CD4-positive, alpha-beta T cell treated with Interleukin-10 for 1 hour (primary cell): ENCODE measurements at places on chromosomes 1 and 21.

DNA sequence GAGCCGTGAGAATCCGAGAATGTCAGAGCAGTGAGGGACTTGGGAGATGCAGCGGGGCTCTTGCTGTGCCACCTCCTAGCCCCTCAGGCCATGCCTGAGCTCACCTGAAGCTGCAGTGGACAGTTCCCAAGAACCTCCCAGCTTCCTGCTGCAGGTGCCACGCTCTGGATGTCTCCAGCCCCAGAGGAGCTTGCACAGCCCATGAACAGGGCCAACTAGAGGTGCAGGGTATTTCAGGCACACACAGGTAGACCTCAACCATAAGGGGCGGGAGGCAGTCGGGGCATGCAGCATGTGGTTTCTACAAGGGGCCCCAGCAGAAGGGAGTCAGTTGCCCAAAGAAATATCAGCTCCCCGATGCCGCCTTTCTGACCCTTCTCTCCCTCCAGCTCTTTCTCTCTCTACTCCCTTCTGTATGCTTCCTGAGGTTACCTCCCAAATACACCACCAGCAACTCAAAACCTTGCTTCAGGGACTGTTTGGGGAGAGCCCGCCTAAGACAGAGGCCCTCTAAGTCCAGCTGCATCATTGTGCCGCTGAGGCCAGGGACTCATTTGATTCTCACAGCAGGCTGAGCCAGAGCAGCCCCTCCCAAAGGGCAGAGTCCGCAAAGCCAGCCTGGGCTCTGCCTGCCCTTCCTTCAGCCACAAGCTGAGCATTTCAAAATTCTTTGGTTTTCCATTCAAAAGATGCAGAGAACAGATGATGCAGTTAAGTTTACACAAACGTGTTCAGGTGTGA is 209.8 kb downstream of the MATN1 start:
- DNase-seq, result no peak

- DNase-seq, result no peak
Measured at GRCh38 chr1:57603696-57604095, 179.8 kb upstream of the DAB1 start.

DNA sequence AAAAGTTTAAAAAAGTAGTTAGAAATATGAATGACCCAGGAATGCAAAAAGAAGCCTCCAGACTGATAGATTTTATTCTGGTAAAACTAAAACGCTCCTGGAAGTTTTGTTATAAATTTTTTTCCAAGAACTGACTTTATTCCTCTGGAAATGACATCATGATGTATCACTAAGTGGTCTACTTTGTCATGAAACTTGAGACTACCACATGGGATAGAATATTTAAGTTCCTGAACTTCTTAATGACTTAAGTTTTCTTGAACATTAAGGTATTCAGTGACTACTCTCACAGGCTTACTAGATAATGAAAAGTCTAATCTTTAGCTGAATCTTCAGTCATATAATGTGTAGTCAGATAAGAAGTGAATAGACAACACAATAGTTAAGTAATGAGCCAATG is 842.2 kb downstream of the USP25 start:
- DNase-seq, result no peak

DNA sequence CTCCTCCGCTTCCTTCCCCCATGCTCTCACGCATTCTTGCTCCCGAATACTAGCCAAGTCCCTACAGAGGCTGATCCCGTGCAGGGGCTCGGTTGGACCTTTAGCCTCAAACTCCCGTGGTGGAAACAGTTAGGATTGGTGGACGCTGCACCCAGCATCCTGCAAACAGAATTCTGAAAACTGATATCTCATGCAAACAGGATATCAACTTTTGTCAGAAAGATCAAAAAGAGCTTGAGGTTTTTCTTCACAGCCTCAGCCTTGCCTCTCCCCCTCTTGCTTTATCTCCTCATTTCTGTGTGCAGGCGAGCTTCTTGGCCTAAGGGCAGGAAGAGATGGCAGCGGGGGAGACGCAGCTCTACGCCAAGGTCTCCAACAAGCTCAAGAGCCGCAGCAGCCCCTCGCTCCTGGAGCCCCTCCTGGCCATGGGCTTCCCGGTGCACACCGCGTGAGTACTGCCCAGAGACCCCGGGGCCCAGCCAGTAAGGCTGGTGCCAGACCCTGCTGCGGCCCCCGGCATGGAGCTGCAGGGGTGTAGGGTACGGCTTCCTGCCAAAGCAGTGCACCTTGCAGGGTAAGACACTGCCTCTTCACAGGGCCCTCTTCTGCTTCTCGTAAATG is at the start of gene UBASH3A:
Gene UBASH3A, plus strand, starts transcription at position 292 of the 621 bp plus-strand sequence. Its CDS starts 44 bp downstream, at position 336.
- DNase-seq, result peak; percentile 66

- no peak for DNase-seq
Measured at GRCh38 chr1:208173749-208174148, 70.4 kb downstream of the PLXNA2 start.

DNA sequence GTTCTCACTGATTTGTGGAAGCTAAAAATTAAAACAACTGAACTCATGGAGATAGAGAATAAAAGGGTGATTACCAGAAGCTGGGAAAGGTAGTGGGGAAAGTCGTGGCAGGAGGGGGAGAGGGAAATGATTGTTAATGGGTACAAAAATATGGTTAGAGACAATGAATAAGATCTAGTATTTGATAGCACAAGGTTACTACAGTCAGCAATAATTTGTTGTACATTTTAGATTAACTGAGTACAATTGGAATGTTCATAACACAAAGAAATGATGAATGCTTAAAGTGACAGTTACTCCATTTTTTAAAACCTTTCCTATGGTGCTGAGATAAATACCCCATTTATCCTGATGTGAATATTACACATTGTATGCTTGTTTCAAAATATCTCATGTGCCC is 102.3 kb downstream of the DTL start:
- DNase-seq, result no peak

DNA sequence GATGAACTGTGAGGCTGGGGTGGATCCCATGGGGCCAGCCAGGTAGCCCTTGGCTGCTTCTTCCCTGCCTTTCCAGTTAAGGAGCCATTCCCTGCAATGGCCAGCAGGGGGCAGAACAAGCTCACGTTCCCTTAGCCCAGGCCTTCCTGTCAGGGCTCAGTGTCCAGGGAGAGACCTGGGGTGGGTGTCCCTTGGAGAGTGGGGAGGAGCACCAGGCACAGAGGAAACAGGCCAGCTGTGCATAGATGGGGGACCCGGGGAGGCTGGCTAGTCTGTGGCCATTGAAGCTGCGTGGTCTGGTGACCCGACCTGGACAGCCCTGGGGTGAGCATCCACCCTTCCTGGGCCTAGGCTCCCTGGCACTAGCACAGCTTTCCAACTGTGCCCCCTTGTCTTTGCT is 13.2 kb upstream of the EPS8L3 start:
- peak; percentile 84 for DNase-seq

GRCh38 chr1:111570781-111571181 is 48.8 kb upstream of the RAP1A start:
- DNase-seq, result peak; percentile 59

GRCh38 chr1:40363721-40364120 is 9.8 kb upstream of the SMAP2 start:
- no peak for DNase-seq

DNA sequence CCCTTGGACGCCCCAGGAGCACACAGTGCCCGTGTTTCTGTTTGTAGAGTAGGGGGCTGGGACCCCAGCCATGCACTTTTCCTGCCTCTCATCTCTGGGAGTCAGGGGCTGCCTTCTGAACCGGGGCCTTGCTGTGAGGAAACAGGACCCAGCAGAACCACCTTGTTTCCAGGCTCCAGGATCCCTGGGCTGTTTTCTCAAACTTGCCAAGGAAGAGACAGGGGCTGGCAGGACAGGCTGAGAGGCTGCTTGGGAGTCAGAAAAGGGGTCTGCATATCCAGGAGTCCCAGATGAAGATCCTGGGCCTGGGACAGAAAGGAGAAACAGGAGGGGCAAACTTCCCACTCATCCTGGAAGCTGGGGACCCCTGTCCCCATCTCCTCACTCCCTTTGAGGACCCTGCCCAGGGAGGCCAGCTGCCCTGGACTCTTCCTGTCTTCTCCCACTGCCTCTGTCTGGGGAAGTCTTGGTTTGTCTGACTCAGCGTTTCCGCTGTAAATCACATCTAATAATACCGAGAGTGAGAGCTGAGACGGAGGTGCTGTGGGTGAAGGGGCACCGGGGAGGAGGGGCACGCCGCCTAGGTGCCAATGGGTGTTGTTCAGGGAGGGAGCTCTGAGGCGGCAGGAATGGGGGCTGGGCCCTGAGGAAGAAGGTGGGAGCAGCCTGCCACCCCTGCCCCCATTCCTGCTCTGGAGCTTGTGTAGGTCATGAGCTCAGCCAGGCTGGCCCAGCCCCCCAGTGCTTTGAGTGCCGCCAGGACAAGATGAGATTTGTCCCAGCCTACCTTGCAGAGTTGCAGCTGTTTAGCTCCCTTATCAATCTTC is 16.7 kb downstream of the POU3F1 start:
- peak; percentile 56 for DNase-seq

- no peak for DNase-seq
Measured at GRCh38 chr21:18163956-18164355, 80.7 kb upstream of the CHODL start.

DNA sequence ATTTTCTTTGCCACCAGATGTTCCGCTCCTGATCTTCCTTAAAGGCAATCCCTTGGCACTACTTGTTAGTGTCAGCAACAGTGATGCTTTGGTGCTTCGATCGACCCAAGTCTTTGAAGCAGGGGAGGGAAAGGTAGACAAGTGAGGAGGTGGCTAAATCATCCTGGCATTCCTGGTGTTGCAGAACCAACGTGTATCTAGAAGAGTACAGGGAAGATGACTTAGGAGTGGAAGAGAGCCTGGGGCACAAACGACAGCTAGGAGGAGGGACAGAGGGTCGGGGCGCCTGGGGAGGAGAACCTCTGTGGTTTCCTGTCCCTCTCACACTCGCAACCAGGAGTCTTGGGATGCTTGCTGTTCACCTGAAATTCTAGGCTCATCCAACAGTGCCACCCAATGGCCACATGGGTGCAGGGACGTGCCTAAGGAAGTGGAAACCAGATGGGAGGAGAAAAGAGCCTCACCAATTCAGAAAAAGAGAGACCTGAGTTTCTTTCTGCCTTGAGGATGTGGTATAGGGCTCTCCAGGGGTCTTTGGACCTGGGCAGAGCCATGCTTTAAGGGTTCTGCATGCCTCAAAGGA is 9.5 kb upstream of the KCNA2 start:
- peak; percentile 65 for DNase-seq

DNA sequence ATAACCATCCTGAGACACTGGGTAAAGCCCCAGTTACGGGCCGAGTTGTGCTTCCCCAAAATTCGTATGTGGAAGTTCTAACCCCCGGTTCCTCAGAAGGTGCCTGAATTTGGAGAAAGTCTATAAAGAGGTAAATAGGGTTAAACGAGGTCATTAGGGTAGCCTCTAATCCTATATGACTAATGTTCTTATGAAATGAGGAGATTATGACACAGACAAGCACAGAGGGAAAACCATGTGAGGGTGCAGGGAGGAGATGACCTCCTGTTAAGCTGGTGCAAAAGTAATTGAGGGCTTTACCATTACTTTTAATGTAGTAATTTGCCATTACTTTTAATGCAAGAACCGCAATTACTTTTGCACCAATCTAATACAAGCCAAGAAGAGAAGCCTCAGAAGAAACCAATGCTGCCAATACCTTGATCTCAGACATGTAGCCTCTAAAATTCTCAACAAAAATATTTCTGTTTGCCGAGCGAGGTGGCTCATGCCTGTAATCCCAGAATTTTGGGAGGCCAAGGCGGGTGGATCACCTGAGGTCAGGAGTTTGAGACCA is 260.8 kb downstream of the GPATCH2 start:
- no peak for DNase-seq

- DNase-seq, result no peak
Measured at GRCh38 chr1:38344716-38345115, 298.1 kb upstream of the POU3F1 start.
